Suppressor macrophage (primary cell): ENCODE measurements at places on chromosomes 7 and 10.
A peak's percentile ranks its signal among the peaks of the same experiment; 100 is the strongest.

GRCh38 chr7:96962221-96962885 is 43.0 kb upstream of the DLX6 start:
- no peak for DNase-seq

DNA sequence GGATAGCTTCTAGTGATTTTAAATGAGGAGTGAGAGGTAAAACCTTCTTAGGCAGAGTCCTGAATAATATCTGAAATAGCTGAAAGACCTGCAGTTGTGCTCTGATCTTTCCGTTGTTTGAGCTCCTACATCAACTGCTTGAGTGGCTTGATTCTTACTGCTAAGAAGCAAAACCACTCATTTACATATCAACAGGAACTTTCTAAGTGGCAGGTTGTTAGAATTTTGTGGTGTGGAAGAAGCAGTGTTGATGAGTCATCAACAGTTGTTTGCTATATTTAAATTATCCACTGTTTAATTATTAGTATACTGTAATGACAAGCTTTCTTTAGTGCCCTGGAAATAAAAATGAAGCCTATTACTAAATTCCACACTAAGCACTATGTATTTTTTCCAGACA is 689.5 kb downstream of the DNAJB9 start:
- DNase-seq, result no peak

- DNase-seq, result no peak
These were observed 640.0 kb downstream of the IPMK start for GRCh38 chr10:57627642-57628178.

GRCh38 chr10:119208553-119208940 is 1.2 kb downstream of the GRK5 start:
- no peak for DNase-seq

GRCh38 chr7:158663428-158663741 is 41.2 kb downstream of the NCAPG2 start:
- DNase-seq, result no peak

DNA sequence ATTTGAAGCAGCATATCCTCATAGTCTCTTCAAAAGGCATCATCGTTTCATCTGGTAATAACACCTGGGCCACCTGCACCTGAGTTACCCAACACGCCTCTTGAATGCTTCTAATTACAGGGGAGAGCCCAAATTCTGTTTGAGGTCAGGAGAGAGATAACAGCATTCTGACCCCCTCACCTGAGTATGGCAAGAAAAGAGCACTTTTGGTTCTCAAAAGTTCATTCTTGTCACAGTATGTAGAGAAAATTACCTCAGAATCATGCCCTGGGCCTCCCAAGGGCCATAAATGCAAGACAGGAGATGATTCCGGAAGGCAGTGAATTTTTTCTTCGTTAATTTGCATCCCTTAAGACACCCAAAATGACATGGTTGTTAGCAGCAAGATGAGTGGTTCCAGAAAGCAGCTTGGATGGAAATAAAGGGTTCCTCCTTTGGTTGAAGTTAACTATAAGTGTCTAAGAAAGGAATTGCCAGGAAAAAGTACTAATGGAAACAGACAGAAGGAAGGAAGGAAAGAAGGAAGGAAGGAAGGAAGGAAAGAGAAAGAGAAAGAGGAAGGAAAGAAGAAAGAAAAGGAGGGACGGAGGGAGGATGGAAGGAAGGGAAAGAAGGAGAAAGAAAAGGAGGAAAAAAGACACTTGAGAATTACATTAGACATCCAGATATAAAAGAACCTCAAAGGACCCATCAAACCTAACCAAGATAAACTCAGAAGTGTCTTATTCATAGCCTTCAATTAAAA is 228.4 kb upstream of the RHOBTB1 start:
- DNase-seq, result no peak

DNA sequence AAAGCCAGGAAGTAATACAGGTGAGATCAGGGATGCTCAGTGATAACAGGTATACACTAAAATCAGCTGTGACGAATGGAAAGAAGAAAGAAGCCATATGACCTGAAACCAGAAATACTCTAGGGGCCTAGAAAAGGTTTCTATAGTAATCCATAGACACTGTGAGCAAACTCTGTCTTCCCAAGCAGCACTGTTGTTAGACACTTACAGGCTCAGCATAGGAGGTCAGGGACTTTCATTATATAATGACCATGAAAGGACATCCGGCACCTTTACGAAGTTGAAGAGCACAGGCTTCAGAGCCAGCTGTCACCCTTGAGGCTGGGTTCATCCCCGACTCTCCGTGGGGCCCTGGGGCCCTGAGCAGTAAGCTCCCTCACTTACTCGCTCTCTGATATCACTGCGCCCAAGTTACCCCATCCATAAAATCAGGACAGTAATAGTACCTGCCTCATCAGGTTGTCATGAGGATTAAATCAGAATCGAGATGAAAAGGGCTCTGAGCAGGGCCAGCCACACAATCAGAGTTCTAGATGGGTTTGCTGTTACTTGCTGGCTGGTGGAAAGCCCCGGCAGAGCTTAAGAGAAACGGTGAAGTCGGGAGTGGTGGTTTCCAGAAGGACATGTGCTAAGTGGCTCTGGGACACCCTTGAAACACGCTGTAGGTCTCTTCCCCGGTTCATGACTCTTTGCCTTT is 79.5 kb downstream of the ITIH5 start:
- DNase-seq, result no peak

DNA sequence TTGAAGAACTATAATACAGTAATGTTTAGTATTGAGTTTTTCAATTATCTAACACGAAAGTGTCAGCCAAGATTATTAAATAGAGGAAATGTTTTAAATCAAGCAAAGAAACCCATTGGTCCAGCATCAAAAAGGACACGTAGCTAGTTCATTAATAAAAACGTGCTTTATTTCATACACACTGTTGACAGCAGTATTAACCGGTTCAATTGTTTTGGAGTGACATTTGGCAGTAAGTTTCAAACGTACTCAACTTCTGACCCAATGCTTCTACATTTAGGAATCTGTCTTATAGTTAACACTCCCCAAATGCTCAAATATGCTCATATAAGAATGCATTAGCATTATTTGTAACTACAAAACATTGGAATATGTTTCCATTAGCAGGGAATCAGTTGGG is 41.3 kb downstream of the SLC16A12 start:
- DNase-seq, result no peak

GRCh38 chr7:106571563-106571962 is 89.4 kb downstream of the CCDC71L start:
- DNase-seq, result no peak

DNA sequence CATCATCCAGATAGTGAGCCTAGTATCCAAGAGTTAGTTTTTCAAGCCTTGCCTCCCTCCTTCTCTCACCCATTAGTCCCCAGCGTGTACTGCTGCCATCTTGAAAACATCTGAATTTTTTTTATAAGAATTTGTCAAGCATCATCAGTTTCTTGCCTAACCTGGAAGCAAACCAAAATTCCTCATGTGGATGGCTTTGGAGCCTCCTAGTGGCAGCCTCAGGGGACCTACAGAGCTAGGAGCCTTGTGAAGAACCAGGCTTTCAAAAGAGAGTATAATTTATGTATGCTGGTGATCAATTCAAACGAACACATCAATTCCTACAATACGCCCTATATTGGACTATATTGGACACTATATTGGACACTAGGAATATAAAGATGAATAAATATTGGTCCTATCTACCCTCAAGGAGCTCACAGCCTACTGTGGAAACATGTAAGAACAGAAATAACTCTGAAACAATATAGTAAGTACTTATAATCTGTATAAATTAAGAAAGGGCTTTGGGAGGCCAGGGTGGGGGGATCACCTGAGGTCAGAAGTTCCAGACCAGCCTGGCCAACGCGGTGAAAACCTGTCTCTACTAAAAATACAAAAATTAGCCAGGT is 63.4 kb downstream of the HPSE2 start:
- peak; percentile 38 for DNase-seq

- DNase-seq, result no peak
These were observed 9.0 kb downstream of the OAT start for GRCh38 chr10:124409696-124410095.

GRCh38 chr7:81234896-81235295 is 316.0 kb upstream of the SEMA3C start:
- DNase-seq, result no peak

GRCh38 chr7:50580057-50580456 is 14.9 kb upstream of the DDC start:
- no peak for DNase-seq

GRCh38 chr10:48879451-48879850 is 60.2 kb downstream of the LRRC18 start:
- no peak for DNase-seq

GRCh38 chr7:99497766-99498545 is 2.1 kb downstream of the ZNF394 start:
- DNase-seq, result no peak

DNA sequence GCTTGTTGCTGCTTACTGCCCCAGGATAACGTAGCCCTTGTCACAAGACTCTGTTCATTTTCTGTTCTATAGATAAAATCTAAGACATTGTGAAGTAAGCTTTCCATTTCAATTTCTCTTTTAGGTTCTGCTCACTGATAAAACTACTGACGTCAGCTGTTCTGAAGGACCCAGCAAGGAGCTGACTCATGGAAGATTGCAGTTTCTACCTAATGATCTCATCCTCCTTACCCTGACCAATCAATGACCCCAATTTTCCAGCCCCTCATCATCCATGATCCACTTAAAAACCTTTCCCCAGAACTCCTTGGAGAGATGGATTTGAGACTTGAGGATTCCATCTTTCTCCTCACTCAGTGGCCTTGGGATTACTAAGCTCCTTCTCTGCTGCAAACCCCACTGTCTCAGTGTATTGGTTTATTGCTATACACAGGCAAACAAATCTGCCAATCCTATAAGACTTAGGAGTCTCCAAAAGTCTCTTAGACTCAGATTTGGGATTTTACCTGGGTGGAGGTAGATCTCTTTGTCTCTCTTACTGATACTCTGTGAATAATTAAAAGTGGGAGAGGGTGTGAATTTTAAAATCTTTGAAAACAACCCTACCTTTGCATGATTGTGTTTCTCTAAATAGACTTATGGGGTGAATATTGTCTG is 109.2 kb upstream of the TRIM24 start:
- DNase-seq, result peak; percentile 65

- DNase-seq, result no peak
These were observed 252.5 kb downstream of the PTEN start for GRCh38 chr10:88115968-88116367.

DNA sequence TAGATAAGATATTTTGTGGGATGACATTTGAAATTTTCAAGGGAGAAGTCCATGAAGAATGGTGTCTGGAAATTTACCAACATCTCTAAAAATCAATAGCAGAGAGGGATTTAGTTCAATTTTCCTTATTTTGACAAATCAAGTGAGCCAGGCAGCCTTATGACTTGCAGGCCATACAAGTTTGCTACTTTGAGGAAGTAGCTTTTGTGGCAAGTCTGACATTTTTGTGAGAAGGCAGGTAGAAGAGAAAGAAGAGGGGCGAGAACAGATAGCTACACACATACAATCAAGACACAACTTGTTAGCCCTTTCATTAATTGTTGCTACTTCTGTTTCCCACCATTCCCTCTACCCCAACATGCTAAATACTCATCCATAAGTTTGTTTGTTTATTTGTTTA is 74.5 kb upstream of the OIT3 start:
- no peak for DNase-seq

DNA sequence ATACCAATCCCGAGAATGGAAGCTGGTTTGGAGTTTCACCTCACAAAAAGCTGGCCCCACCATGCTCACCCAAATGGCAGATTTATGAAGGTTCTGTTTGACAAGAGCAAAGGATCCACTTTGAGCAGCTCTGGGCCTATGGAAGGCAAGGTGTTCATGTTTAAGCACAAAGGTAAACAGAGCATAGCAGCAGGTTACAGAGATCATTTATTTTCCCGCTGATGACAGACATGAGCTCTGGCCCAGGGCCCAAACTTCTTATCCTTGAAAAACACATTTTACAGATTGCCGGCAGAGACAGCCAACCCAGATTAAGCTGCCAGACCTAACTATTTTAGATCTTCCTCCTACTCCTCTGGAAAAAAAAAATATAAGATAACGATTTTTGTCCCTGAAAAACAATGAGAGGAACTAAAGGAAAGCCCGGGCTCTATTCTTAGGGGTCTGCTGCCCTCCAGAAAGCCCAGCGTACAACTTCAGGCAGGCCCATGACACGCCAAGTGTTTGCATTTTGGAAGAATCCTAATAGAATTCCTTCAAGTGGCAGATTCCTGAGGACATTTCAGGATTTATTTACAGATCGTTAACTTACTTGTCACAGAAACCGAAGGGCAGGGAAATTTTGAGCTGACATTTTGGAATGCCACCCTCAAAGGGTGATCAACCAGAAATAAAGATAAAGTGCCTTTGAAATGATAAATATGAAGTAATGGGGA is 40.0 kb downstream of the SYPL1 start:
- no peak for DNase-seq

DNA sequence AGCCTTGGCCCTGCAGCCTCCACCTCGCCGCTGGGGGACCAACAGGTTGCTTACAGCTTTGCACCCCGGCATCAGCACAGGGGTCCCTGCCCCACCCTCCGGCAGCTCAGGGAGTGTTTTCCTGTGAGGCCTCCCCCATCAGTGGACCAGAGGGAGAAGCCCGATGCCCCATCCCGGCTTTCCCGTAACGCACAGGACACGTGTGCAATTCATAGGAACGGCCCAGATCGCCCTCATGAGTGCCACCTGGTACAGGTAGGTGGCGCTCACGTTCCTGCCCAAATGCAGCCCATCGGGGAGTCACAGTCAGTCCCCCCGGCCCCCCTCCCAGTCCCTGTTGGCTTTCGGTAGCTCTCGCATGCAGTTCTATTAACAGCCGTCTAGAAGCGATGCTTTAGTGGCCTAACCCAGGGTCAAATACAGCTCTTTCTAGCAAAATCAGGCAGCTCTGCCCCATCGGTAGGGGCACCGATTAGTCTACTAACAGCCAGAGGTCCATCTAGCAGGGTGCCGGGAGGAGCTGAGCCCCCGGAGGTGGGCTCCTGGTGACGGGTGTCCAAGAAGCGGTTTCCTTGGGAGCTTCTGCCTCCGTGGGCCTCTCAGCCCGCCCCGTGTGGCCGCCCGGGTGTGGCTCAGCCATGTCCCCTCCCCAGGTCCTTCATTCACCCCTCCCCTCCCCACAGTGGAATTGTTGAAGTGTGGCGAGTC is 48.4 kb upstream of the GTF2IRD1 start:
- DNase-seq, result peak; percentile 9

DNA sequence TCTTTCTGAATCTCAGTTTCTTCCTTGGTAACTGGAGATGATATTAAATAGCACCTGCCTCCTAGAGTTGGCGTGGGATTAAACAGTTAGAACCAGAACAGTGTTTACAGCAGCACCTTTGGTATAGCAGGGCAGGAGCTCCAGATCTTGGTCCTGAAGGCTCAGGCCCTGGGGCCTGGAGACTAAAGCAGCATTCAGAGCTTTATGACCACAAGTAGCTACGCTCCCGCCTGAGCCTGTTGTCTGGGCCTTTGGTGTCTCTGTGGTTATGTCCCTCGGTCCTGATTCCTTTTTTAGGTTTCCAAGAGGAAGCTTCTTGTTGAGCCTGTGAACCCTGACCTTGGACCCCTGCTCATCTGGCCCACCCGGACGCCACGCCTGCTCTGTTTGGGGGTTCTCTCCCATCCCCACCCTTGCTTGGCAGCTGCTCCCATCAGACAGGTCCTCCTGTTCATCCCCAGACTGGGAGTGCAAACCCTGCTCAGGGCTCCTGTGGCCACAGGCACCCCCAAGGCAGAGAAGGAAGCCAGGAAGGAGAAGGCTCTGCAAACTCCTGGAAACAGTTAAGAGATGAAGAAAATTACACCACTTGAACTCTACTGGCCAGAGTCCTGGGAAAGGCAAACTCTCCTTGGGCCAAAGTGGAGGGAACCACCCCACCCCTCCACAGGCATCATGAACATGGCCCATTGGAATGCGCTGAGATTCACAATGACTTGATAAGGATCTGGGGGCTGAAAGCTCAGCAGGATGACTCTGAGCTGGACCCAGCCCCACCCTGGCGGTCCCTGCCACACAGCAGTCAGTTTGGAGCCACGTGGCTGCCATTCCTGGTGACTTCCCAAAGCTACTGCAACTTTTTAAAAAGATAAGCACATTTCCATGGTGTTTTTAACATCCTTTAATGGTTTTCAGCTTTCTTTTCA is 50.1 kb upstream of the TMEM72 start:
- no peak for DNase-seq
